ENCODE measurements at places on chromosomes 3 and 15.

- DNase-seq: no peak
Observed at GRCh38 chr3:141303481-141304223, 64.7 kb upstream of the ZBTB38 start.

- no peak for DNase-seq
Observed at GRCh38 chr3:105022813-105023212, 343.9 kb upstream of the ALCAM start.

- no peak for DNase-seq
Observed at GRCh38 chr3:89098173-89098572, 9.2 kb upstream of the EPHA3 start.

- DNase-seq: no peak
Observed at GRCh38 chr15:35842631-35843030, 296.7 kb upstream of the DPH6 start.

DNA sequence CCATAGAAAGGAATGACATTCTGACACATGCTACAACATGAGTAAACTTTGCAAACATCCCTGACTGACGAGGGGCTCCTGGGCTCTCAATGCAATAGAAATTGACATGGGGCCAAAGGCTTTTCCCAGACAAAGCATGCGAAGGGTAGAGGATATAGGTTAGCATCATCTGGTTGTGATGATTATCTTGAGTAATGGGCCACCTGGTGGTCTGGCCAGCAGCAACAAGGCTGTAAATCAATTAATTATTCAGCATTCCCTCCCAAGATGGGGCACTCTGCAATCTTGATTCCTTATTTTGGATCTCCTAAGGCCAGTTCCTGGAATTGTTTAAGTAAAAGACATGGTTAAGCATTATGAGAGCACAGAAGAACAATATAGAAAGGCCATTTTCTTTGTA is 99.2 kb downstream of the AGBL1 start:
- no peak for DNase-seq

GRCh38 chr3:139201446-139202225 is 142.2 kb upstream of the MRPS22 start:
- no peak for DNase-seq

DNA sequence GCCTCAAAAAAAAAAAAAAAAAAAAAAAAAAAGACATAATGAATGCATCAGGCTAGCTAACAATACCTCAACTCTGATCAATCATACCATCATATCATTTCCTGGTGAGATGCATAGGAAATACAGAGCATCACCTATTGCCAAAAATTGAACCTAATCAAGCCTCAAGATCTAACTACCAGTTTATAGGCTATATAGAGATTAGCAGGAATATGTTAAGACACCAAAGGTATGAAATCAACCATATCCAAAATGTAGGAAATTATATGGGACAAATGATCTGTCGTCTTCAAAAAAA is 387 bp upstream of the VPS33B start:
- no peak for DNase-seq

Data from stimulated activated CD8-positive, alpha-beta memory T cell treated with anti-CD3 and anti-CD28 coated beads, Interleukin-15, amount 100 ng/mL, for 48 hours (primary cell).